ENCODE measurements at places on chromosomes 5 and 9.

GRCh38 chr5:75319638-75320037 lies 17.4 kb upstream of the HMGCR start:
- no peak for DNase-seq

GRCh38 chr5:6322163-6322713 lies 56.1 kb downstream of the MED10 start:
- no peak for DNase-seq

GRCh38 chr9:108052431-108053080 lies 563.0 kb upstream of the KLF4 start:
- no peak for DNase-seq

- no peak for DNase-seq
Measured at GRCh38 chr9:37952731-37953130, 48.8 kb upstream of the SLC25A51 start.

DNA sequence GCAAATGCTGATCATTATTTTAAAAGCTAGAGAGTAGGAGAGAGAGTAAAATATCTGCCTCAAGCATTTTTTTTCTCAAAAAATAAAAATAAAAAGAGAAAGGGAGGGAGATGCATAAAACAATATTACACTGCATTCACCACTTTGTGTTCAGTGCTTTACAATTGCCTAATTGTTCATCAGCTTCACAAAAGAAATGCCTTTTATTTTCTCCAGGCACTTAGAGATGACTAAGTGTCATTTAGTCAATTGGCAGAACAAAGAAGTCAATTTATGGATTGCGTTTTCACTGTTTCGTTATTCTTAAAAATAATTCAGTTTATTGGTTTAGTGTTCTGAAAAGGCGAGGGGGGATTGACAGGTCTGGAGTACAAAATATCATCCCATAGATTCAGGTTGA lies 232.5 kb upstream of the CCNH start:
- DNase-seq = peak; percentile 83

- DNase-seq = peak; percentile 54
Measured at GRCh38 chr5:175706499-175706898, 48.6 kb downstream of the HRH2 start.

- peak; percentile 16 for DNase-seq
Measured at GRCh38 chr5:169805527-169805934, 168.5 kb downstream of the DOCK2 start.

- no peak for DNase-seq
Measured at GRCh38 chr5:56146674-56147073, 86.5 kb downstream of the ANKRD55 start.

GRCh38 chr9:133340256-133340655 lies 4.3 kb upstream of the SURF6 start:
- no peak for DNase-seq

DNA sequence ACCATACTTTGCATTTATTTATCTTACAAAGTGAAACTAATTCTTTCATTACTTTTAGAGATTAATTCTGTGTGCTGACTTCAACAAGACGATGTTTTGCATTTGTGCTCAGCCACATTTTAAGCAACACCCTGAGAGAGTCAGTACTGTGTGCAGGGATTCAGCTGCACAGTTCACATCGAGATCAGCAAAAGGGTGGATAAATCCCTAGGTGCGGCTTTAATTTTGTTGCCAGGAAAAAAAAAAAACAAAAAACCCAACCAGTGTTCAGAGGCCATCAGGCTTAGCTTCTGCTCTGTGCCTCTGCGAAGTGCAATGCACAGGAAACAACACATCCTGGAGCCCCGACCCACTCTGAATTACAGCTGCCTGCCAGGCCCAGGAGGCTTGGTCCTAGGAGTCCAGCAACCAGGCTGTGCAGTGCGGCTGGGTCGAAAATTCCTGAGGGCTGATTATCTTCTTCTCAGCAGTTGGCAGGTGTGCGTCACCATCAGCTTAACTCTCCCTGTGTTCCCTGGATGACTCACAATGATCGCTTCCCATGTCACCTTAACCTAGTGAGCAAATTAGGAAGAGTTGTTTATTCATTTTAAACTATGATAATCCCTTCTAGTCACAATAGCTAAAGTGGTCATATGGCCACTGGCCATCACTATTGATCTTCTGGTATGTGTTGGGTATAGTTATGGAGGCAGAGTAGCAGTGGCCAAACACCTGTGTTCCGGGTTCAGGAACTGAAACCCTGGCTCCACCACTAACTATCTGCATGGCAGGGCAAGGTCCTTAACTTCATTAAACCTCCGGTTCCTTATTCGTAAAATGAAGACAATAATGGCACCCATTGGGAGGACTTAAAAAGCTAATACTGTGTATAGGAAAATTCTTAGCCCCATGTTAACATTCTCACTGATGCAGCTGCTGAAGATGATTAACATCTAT lies 31.2 kb upstream of the NDUFB6 start:
- DNase-seq = peak; percentile 30

GRCh38 chr5:3948838-3949237 lies 353.2 kb downstream of the IRX1 start:
- no peak for DNase-seq

DNA sequence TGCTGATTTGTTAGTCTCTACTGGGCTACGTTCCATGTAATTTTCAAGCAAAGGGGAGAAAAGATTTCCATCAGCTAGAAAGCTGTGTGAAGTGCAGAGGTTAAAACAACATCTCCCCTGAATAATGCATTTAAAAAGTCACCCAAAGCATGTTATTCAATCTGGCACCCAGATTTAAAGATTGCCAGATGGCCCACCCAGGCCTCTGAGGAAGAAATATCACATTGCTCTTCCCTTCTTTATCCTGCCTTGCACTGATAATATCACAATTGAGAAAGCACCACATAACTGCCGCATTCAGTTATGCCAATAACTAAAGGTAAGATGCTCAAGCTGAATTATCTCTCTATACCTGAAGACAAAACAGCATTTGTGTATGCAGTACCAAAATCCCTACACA lies 119.4 kb upstream of the PUM3 start:
- DNase-seq = peak; percentile 42

- peak; percentile 54 for DNase-seq
Measured at GRCh38 chr9:13163946-13164345, 115.5 kb downstream of the MPDZ start.

DNA sequence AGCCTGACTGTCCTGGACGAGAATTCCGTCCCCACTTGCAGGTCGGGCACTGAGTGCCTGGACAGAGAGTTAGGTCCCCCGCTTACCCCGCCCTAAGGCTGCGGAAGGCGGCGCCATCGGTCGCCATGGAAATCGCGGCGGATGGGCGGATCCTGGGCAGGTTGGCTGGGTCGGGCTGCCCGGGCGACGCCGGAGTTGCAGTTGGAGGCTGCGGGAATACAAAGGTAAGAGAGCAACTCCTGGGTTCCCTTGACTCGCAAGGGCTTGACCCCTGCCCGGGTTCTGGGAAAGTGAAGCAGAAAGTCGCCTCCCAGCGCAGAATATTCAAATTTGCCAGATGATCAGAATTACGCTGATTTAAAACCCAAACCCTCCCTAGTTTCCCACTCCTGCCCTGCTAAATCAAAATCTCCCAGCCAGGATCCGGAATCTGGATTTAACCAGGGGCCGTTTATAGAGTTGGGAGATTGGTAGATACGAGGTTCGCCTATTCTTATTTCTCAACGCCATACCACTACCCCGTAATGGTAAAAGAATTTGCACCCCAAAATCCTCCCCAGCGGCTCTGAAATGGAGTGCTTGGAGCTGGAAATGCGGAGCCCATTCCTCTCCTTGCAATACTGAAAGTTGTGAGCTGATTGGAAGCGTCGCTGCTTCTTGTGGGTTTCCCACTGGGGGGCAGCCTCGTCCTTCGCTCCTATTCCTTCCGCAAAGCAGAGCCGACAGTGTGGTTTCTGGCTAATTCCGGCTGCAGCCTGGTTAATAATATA lies 156.4 kb upstream of the RASEF start:
- DNase-seq = peak; percentile 96

GRCh38 chr5:111598996-111599395 lies 86.7 kb upstream of the STARD4 start:
- DNase-seq = no peak

DNA sequence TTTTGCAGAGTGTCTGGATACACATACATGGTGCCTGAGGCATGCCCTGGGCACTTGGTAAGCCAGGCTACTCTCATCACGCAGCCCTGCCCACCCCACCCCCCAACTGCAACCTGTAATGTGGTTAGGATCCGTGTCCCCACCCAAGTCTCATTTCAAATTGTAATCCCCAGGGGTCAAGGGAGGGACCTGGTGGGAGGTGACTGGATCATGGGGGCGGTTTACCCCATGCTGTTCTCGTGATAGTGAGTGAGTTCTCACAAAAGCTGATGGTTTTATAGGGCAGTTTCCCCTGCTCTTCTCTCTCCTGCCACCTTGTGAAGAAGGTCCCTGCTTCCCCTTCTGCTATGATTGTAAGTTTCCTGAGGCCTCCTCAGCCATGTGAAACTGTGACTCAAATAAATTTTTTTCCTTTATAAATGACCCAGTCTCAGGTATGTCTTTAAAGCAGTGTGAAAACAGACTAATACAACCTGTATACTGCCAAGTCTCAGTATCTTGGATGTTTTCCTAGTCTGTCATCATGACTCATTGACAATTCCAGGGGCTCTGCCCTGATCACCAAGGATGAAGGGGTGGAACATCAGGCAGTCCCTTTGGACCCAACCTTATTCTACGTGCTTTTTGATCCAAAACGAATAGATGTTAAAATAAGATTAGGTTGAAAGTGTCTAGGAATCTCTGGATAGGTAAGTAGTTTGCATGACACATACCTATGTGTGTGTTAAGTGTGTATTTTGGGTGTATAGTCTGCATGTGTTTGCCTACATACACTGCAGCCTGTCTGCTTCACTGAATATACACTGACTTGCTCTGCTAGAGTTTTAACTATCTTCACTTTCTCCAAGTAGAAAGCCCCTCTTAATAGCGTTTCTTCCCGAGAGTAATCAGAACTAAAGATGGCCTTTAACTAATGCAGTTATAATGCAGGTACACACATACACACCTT lies 293.8 kb downstream of the SLIT3 start:
- DNase-seq = no peak

- DNase-seq = no peak
Measured at GRCh38 chr9:127303830-127304229, 39.3 kb downstream of the GARNL3 start.

DNA sequence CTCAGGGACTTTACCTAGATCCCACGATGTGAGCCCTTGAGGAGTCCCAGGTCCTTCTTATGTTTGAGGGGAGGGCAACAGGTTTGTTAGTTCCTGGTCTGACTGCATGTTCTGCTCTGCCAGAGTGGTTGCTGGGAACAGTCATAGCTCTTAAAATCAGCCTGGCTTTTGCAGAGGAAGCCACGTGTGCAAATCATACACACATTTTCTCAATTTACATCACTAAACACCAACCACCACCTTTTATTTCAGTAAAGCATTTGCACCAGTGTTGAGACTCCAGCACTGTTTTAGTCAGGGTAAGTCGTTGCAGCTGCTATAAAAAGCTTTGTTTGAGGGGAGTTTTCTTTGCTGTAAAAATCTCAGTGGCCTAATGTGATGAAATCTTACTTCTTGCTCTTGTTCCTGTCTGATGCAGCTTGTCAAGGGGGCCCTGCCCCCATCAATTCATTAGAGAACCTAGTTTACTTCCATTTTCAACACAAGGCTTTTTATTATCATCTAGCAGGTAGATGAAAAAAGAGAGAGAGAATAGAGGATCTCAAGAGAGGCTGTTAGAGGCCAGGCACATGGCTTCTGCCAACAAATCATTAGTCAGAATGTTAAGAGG lies 70.3 kb upstream of the VCAN start:
- DNase-seq = no peak

GRCh38 chr9:120950421-120951388 lies 24.1 kb upstream of the TRAF1 start:
- no peak for DNase-seq

GRCh38 chr5:88808153-88808552 lies 74.8 kb downstream of the MEF2C start:
- no peak for DNase-seq

DNA sequence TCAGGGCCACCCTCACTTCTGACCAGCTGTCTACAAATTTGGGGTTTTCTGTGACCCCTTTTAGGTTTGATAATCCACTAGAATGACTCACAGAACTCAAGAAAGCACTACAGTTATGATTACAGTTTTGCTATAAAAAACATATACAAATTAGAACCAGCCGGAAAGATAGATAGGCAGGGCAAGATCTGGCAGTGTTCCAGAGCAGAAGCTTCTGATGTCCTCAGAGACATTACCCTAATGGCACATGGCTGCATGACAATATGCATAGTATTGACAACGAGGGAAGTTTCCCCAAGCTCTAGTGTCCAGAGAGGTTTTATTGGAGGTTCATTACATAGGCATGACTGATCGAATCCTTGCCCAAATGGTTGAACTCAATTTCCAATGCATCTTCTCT lies 158.1 kb downstream of the RAB3C start:
- DNase-seq = no peak

- no peak for DNase-seq
Measured at GRCh38 chr9:88342246-88342645, 46.0 kb upstream of the SPIN1 start.

GRCh38 chr5:17430241-17430640 lies 67.8 kb upstream of the TAF11L2 start:
- no peak for DNase-seq

All from NCI-H69 (cell line).